ENCODE measurements at places on chromosomes 11 and 22.

GRCh38 chr22:35582861-35583670, 34.1 kb downstream of the MB start:
- DNase-seq, result no peak

GRCh38 chr22:40626851-40627250, 9.7 kb downstream of the MRTFA start:
- DNase-seq, result no peak

GRCh38 chr11:7353100-7353499, 101.4 kb downstream of the SYT9 start:
- no peak for DNase-seq

GRCh38 chr11:96257036-96257435, 86.0 kb downstream of the MAML2 start:
- no peak for DNase-seq

DNA sequence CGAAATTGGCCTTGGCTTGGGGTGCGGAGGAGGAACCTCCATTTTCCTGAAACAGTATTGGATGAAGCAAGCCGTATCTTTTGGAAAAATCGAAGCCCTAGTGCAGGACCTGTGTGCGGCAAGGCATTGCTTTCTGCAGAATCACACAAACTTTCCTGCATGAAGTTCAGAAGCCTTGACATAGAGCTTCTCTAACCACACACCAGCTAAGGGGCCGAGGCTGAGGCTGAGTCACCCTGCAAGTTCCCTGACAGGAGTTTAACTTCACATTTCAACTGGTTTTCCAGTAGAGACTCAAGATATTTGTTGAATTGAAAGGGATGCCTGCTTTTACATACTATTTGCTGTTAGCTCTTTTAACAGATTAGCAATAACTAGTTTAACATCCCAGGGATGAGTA, 67.8 kb downstream of the TCF20 start:
- no peak for DNase-seq

DNA sequence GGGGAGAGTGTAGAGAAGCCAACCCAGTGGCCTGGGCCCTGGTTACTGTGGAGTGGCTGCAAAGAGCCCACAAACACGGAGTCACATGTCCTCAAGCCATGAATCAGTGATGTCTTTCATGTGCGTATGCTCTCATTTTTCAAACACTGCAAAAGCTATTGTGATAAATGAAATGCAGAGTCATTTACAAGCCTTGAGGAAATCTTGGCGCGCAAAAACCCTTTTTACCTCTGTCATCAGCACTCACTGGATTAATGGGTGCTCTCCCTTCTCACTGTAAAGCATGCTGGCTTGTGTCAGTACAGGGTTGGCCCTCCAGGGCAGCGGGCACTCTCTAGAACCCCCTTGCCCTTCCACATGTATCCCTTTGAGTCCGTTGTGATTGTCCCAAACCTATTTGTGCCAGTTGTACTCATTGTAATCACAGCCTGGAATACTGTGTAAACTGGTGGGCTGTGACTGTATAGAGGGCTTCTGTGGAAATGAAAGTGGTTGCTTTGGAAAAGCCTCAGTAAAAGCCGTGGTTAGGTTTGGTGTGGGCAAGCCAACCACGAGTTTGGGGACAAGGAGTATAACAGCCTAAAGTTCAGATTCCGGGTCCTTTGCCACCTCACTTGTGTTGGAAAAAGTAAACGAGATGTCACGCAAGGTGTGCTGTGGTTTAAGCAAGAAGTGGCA, 10.4 kb downstream of the GNAZ start:
- DNase-seq, result no peak

DNA sequence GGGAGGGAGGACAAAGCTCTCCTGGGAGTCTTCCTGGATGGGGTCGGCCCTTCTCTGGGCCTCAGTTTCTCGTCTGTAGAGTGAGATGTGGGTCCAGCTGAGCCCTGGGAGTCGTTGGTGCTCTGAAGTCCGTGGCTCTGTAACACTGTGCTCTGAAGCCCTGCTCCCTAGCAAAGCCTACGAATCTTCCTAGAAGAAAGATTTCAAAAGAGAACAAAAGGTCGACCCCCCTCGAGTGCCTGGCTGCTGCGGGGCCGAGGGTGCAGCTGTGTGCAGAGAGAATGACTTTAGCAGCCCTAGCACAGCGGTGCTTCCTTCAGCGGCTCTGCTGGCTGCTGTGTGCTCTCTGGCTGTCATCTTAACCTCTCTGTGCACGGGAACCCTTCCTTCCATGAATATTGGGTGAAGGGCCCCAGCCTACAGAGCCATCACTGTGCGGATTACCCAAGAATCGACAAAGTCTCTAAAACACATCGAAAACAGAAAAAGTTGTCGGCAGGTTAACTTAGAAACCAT, 10.7 kb downstream of the ANO1 start:
- no peak for DNase-seq

- no peak for DNase-seq
These were observed 691.6 kb downstream of the ETS1 start for GRCh38 chr11:127895776-127896175.

DNA sequence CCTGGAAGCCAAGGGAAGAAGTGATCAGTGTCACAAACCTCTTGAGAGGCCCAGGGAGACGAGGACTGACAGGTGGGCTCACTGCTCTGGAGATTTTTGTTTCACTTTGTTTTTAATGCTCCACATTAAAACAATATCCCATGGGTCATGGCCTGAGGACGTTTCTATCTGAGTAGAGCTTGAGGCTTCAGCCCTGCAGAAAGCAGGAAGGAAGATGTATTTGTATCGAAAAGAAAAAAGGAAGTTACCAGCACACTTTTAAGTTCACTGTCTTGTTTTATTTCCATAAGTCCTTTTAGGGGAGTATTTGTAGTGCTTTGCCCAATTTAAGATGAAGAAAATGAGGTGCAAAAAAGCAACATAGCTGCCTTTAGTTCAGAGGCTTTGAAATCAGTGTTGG, 191.1 kb downstream of the GRIK4 start:
- no peak for DNase-seq

GRCh38 chr11:10359171-10359570, 54.3 kb downstream of the ADM start:
- no peak for DNase-seq

DNA sequence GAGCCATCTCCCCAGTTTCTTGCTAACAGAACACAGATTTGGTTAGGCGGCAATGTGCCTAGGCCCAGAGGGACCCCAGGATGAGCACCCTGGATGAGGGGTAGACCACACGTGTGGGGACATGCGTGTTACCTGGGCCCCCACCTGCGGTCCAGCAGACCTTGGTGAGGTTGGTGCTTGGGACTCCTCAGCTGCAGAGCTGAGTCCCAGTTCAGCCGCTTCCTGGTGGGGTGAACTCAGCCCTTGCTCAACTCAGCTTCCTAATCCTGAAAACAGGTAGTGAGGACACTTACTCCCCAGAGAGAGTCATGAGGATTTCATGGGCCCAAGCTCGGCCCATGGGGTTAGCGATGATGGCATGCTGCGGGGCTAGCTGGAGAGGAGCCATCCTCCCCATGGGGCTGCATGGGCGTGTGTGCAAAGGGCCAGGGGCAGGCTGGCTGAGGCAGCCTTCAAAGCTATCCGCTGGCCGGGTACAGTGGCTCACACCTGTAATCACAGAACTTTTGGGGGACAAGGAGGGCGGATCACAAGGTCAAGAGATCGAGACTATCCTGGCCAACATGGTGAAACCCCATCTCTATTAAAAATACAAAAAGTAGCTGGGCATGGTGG, 46.9 kb upstream of the SHISAL1 start:
- no peak for DNase-seq

DNA sequence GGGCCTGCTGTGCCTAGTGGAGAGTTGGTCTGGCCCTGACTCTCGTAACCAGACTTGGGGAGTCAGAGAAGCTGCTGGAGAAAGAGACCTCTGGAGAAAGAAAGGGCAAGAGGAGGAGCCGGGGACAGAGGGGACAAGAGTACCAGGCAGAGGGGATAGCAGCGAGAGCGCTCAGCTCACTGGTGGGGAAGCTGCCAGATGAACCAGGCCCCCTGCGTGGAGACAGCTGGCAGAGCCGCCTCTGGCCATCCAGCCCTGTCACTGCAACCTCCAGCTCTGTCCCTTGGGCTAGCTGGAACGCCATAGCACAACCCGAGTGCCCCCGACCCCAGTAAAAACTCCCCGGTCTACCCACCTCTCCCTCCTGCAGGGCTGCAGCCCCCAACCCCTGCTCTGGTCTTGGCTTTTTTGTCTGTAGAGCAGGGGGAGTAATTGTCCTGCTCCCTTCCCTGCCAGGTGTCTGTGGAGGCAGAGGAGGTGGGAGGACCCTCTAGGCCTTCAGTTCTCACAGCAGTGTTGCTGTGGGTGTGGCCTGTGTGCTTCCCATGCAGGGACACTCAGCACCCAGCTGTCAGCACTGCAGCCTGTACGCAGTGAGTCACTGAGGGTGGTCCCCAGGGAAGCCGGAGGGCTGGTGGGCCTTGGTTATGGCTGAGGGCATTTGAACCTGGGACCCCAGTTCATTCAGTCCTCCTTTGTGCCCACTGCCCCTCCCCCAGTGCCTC, 4.8 kb upstream of the SUN2 start:
- no peak for DNase-seq

DNA sequence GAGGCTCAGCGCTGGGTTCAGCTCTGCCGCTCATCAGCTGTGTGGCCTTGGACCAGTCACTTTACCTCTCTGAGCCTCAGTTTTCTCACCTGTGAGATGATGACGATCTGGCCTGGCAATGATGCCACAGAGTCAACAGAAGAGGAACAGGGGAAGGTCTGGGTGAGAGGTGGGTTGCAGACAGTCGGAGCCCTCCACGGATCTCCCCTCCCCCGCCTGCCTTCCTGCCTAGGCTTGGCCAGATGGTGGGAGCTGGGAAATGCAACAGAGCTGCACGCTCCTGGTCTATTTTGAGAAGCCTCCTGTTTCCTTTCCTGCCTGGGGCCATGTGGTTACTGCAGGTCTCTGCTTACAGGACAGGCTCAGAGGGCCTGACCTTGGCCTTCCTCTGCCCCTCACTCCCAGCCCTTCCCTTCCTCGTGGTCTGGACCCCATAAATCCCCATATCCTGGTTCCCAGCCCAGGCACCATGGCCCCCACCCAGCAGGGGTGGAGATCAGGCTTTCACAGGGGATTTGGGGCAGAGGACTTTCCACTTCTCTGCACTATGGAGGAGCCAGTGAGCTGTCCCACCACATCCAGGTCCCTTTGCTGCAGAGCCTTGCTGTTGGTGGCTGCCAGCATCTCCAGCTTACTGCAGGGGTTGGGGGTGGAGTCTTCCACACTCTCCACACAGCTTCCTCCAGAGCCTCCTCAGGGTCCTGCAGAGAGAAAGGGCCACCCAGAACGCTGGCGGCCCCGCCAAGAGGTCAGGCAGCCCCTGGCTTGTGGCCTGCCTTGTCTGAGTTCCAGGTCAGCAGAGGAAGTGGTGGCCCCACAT, 46.9 kb downstream of the C11orf96 start:
- no peak for DNase-seq

- DNase-seq, result no peak
These were observed 65.4 kb downstream of the PPP6R3 start for GRCh38 chr11:68525930-68526329.

GRCh38 chr11:44029507-44029845, 18.3 kb upstream of the ACCSL start:
- DNase-seq, result no peak

- no peak for DNase-seq
These were observed 15.3 kb upstream of the APOL3 start for GRCh38 chr22:36175892-36176291.

DNA sequence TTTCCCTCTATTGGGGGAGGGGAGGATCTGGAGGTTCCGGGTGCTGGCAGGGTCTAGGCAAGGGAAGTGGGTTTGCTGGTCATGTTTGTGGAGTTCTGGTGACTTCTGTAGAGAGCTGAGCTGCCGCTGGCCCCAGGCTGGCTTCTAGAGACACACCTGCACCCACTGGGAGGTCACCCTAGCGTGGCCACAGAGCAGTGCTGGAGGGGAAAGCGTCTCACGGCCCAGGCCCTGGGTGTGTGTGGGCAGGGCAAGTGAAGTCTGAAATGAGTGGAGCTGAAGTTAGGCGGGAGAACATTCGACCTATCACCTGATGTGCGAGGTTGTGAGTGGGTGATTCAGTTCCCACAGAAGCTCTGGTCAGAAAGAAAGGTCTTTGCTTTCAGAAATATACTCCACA, 27.9 kb downstream of the SMIM38 start:
- no peak for DNase-seq

DNA sequence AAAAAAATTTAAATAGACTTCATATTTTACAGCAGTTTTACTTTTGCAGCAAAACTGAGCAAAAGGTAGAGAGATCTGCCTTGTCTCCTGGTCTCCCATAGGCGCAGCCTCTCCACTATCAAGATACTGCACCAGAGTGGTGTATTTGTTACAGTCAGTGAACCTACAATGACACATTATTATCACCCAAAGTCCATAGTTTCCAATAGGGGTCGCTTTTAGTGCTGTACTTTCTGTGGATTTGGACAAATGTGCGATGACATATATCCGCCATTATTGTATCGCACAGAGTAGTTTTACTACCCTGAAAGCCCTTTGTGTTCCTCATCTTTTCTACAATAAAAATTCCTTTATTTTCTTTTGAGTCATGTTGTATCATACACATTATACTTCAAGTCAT, 153.2 kb upstream of the CCDC179 start:
- no peak for DNase-seq

- DNase-seq, result no peak
These were observed 10.1 kb downstream of the AIP start for GRCh38 chr11:67492801-67493547.

- no peak for DNase-seq
These were observed 1.7 kb downstream of the SEZ6L start for GRCh38 chr22:26170795-26171580.

- DNase-seq, result no peak
These were observed 62.0 kb downstream of the CCDC34 start for GRCh38 chr11:27300974-27301373.

GRCh38 chr11:118263695-118264568, at the start of gene MPZL2:
TSS of gene MPZL2 (minus strand) at chr11:118264297. CDS start at chr11:118264153, 144 bp downstream.
- no peak for DNase-seq

GRCh38 chr11:35192347-35192746, 53.4 kb downstream of the CD44 start:
- DNase-seq, result no peak

GRCh38 chr11:112543390-112543789, 282.7 kb upstream of the PLET1 start:
- DNase-seq, result no peak

DNA sequence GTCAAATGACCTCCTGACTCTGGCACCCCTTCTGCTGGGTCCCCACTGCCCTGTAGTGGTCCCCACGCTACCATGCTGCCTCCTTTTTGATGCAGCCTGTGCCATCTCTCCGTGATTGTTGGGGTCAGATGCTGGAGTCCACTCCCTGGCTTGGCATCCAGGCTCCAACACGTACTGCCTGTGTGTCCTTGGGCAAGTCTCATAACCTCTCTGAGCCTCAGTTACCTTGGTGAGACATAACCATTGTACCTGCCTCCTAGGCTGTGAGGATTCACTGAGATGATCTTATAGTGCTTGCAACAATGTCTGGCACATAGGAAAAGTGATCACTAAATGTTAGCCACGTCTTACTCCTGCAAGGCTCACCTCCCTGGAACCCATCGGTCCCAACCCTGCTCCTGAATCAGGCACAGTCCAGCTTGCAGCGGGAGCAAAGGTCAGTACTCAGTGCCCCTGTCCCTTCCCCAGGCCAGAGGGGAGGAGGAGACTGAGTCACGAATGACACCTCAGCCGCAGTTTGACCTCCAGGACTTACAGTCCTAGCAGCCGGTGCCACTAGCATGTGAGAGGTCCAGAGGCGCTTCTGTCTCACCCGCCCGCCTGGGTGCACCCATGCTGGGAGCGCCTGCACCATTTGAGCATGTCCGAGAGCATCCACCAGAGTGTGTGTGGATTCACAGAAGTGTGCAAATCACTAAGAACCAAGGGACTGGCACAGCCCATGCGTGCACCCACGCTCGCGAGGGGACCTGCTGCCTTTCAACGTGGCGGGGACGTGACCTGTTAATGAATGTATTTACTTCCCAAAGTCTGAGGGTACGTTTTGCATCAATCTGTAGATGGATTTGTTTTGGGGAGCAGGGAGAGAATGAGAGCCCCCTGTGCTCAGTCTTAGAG, 3.0 kb upstream of the APOA4 start:
- DNase-seq, result no peak
